ENCODE measurements at places on chromosomes 7 and 10.

GRCh38 chr7:149207324-149208035, 12.1 kb downstream of the ZNF282 start:
- no peak for DNase-seq

DNA sequence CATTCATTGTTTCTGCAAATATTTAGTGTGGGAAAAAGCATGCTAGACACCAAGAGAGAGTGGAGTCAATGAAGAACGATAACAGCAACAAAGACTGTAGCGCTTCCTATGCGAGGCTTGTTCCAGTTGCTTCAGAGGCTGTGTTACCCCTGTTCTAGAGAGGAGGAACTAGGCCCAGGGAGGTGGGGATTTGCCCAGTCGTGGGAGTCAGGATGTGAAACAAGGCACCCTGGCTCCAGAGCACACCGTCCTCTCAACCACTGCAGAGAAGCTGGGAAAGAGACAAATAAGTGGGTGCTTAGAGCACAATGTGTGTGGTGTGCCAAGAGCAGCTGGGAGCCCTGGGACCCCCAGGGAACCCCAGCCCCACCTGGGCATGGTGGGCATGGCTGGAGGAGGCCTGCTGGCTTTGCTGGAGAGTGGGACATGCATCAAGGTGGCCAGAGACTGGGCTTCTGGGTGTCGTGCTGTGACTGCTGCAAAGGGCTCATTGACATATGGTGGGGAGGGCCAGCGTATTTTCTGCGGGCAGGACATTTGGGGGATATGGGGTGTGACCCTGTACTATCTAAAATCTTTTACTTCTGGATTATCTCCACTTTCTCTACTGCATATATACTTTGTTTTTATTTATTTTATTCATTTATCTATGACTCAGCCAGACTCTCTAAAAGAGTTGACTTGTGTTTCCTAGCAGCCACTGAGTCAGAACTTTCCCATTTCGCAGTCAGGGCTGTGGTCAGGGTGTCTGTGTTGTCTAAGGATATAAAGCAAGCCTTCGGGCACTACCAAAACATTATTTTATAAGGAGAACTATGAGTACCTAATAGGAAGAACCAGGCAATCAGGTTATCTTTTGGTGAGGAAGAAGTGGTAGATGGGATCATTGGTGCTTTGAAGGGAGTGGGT, 95.4 kb downstream of the TCF7L2 start:
- DNase-seq = no peak

DNA sequence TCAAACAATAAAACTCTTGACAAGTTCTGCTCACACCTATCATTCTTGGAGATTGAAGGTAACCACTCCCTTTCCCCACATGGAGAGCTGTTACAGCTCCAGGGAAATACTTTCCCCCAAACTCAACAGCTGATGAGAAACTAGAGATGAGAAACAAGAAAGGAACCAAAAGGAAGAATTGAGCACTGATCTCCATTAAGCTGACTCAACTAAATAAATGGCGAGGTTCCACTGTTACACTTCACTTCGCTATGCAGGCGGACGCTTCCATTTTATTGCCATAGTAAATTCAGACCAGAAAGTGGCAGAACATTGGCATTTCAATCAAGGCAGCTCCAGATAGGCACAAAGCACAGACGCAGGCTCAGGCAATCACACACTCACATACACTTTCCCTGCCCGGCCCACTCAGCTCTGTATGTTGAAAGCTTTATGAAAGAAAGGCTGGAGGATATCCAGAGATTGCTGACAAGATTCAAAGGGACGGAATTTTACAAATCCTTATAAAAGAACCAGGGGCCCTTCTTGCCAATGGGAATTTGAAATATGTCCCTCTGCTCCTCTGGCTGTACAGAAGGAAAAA, 11.5 kb upstream of the YAE1 start:
- peak; percentile 34 for DNase-seq

DNA sequence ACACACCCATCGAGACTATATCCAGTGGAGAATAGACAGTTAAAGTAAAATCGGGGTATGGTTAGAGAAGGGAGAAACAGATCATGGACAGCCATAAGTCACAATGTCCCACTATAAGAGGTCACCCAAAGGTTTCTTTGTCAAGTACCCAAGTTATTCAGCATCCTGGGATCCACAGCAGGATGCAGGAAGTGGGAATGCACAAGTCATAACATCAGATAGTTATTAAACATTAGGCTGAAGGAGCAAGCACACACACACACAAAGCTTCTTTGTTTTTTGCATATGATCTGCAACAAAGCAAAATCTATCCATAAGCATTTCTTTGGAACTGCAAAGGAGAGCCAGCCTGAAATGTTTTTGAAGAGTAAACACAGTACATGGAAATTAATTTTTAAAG, 111.6 kb downstream of the NOC3L start:
- DNase-seq = no peak

DNA sequence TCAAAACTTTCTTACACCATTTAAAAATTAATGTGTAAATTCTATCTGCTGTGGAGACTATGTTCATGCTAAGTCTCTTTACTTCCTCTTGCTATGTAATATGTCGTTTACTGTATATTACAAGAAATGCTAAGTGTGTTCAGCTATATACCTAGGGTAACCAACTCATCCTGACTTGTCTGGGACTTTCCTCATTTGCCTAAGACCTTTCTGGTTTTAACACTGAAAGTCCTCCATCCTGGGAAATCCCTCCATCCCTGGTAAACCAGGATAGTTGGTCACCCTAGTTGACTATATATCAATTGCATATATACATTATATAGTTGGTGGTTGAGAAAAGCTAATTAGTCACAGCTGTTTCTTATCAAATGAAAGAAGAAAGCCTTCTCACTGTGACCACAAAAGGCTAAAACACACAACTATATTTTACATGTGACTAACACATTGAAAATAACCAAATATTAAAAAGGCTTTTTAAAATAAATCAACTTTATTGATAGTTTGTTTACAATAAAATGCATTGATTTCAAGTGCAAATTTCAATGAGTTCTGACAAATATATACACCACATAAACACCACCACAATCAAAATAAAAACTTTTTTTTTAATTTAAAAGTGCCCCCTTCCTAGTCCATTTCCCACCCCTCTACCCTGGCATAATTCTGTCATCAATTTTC, 167.7 kb upstream of the INHBA start:
- DNase-seq = no peak
